ENCODE measurements at places on chromosomes 5 and 9.

DNA sequence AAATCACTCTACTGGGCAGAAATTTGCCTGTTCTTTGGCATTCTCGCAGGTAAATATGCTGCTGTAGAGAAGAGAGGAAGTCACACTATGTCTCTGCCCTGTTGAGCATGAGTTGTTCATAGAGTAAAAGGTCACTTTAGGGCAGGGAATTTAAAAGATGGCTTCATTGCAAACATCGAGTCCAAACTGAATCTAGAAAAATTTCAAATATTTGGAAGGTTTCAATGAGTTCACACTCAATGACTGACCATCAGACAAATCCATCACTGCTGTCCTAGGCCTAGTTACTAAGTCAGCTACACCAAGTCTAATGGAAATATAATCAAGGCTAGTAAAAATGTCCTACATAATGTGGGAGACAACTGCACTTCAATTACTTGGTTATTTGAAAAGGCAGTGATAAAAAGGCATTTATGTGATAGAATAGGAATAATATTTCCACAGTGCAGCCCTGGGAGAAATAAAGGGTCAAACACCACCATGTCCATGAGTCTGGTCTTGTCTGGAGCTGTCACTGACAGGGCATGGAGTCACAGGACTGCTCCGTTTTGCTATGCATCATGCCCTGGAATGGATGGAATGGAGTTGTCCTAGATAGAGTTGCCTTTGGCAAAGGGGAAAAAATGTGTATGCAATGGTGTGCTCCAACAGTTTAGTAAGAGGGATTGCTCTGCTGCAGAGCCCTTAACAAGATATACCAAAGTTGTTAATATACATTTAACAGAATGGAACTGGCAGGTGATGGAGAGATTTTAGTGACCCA is 218.5 kb upstream of the DAPK1 start:
- no peak for DNase-seq

GRCh38 chr9:70092190-70092589 is 48.5 kb downstream of the MAMDC2 start:
- DNase-seq: no peak

DNA sequence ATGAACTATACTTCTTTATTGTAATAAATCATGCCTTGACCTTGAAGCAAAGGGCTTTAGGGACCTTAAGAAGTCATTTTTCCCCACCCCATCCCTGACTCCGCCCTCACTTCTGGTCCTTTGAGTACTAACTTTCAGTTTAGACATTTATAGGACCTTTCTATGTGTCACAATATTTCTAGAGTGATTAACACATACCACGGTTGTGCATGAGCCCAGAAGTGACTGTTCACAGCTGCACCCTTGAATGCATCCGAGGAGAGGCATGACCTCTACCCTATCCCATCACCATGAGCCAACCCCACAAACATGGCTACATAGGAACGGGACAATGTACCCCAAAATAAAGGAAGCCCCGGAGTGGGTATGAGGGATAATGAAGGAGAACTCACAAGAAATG is 160.3 kb downstream of the HSD17B3 start:
- DNase-seq: no peak

DNA sequence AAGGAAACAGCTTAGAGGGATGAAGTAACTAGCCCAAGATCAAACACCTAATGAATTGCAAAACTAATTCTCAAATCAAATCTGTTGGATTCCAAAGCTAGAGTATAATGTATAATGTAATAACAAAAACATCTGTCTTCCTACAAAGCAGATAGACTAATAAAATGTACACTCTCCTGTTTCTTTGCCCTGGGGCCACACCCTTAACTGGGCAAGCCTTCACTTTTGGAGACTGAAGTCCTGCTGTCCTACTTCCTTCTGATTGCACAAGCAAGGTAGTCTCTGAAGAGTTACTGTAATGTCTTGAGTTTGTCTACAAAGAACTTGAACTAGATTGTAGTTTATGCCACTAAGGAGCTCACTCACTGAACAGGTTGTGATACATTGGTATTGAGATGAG is 2.5 kb downstream of the TTC1 start:
- DNase-seq: no peak

DNA sequence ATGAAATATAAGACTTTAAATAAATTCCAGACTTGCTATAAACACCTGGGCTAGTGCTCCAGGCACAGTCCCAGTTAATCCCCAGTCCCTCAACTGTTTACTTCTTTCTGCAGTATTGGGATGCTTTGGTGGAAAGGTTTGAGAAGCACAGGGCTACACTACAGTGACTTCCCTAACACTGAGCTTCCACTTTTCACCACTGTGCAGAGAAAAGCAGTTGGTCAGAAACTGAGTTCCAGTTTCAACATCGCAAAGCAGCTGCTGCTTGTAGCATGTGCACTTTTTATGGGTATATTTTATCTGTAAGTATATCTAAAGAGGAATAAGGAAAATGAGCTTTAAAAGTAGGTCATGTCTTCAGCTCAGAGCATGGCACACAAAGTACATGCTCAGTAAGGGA is 339.7 kb downstream of the NTRK2 start:
- DNase-seq: no peak

DNA sequence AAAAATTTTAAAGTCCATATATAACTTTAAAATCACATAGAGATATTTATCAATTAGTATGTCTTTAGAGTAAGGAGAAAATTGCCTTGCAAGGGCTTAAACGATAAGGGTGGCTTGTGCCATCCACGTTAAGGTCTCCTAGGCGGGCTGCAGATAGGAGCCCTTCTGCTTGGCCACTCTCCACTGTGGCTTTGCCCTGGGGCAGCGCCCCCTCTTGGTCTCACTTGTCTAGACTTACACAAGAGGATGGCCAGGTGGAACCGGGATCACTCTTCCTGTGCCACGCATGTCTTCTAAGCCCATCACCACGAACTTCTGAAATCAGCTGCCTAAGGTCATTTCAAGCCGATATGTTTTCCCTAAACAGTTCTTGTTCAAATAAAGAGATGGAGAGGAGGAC is 2.9 kb downstream of the FPGS start:
- DNase-seq: no peak

GRCh38 chr9:128992995-128993394 is 35.1 kb downstream of the SH3GLB2 start:
- DNase-seq: peak; percentile 22

DNA sequence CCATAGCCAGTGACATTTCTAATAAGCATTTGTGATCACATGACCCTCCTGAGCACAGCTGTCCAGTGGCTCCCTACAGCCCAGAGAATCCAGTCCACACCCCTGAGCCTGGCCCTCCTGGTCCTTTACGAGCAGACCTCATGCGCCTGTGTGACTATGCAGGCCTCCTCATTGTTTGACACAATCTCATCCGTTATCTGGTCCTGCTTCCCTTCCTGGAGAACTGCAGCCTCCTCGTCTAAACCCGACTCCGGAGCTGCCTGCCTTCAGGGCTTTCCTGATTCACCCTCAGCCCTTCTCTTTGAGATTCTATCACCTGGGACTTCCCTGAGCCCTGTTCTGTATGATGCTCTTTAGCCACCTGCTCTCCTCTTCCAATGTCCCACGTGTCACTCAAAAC is 79.7 kb downstream of the GPR21 start:
- DNase-seq: no peak

- DNase-seq: peak; percentile 17
These were observed 43.3 kb upstream of the ALDH1A1 start for GRCh38 chr9:72996114-72996513.

DNA sequence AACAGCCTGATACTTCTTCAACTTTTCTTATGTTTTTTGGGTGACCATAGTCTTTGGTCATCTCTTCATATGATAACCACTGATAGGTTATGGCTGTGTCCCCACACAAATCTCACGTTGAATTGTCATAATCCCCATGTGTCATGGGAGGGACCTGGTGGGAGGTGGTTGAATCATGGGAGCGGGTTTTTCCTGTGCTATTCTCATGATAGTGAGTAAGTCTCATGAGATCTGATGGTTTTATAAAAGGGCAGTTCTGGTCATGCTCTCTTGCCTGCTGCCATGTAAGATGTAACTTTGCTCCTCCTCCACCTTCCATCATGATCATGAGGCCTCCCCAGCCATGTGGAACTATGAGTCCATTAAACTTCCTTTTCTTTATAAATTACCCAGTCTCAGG is 8.7 kb downstream of the RHOBTB3 start:
- DNase-seq: no peak

DNA sequence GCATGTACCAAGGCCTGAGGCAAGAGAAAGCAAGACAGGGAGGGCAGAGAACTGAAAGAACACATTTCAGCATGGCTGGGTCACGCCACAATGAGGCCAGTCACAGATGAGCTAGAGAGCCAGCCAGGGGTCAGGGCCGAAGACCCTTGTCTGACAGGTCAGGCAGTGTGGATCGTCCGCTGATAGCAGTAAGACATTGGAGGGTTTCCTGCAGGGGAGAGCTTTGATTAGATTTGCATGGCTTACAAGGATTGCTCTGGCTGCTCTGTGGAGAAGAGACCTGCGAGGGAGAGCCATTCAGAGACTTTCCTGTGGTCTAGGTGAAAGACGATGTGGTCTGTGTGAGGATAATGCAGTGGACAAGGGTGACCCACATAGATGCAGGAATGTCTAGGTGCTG is 93.1 kb downstream of the RALGPS1 start:
- no peak for DNase-seq

DNA sequence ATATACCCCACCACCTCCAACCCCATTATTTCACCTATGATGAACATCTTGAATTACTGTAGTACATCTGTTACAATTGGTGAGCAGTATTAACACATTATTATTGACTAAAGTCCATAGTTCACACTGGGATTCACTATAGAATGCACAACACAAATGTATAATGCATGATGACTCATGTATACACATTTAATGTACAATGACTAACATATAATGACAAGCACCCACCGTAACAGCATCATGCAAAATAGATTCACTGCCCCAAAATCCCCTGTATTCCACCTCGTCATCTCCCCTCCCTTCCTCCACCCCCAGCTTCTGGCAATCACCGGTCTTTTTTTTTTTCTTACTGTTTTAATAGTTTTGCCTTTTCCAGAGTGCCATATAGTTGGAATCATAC is 47.1 kb upstream of the NEK6 start:
- DNase-seq: no peak

DNA sequence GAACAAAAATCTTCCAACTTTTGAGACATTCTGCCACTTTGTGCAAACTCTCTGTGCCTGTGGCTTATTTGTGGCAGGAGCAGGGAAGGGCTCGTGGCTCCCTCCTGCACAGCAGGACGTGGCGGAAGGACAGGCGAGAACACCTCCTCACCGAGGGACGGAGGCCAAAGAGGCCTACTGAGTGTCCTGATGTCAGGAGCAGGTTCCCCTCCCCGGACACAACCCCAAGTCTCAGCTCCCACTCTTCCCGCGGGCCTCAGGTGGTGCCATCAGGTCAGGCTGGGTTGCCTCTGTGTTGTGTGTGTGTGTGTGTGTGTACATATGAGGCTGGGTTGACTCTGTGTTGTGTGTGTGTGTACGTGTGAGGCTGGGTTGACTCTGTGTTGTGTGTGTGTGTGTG is 136.8 kb upstream of the LPCAT1 start:
- no peak for DNase-seq

DNA sequence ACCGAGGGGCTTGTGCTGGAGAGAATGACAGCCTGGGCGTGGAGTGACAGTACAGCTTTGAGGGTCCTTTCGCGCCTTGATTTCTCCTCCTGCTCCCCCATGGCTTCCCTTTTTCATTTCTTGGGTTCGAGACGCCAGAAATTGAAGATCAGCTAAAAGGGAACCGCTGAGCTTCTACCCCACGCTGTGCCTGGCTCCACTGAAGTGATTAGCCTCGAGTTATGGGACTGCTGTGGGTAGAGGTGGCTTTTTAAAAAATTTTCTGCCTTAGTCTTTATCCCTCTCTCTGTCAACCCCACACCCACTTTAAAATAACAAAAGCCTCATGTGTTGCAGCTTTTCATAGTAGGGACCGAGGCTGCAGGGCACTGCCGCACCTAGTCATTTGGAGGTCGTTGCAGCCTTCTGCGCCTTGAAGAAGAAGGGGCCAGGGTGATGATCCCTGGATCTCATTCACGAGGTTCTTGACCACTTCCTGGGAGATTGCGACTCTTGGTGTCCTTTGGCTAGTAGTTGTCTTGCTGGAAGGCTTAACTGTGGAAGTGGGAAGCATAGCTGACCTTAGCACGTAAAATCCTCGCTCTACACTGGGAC is 603 bp downstream of the PPIP5K2 start:
- peak; percentile 14 for DNase-seq

GRCh38 chr9:32334112-32334511 is 50.3 kb upstream of the ACO1 start:
- DNase-seq: no peak

GRCh38 chr5:174626369-174626920 is 97.9 kb upstream of the MSX2 start:
- DNase-seq: no peak

DNA sequence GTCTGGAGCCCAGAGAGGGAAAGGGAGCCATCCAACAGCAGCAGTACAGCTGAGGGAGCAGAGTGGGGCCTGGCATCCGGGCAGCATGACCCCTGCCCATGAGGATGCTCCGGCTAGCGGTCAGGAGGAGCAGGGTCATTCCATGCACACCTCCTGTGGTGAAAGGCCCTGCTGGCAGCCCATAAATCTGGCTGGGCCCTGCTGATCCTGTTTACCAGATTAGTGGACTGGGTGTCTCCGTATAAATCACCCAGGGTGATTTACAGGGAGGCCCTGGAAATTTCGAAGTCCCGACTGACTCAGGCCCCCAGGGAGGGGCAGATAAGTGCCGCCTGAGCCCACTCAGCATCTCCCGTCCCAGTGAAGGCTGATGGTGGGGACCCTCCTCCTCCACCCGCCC is 117.6 kb upstream of the HAND1 start:
- no peak for DNase-seq

GRCh38 chr9:85020791-85021190 is 351.3 kb downstream of the NTRK2 start:
- DNase-seq: no peak

GRCh38 chr9:93520523-93520922 is 55.9 kb upstream of the PHF2 start:
- no peak for DNase-seq

DNA sequence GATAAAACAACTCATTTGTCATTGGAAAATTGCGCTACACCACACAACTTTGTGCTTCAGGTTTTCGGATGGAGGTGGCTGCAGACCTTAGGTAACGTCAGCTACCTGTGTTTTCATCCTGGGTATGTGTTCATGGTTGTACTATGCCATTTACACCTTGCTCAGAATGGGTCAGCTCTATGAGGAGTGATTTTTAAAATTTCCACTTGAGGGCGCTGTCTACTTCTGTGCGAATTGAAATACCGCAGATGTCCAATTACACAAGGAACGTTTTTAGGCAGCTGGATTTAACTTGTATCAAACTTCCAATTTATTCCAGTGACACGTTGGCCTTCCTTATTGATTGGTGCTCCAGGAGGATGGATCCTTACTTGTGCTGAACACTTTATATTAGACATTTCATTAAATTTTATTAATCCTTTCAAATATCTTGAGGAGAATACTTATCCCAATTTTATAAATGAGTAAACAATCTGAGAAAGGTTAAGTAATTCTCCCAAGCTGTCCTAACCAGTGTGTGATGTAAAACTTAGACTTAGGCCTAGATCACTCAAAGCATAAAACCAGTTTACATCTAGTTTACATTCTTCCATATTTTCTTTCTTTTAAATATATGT is 23.4 kb downstream of the DMRTA1 start:
- DNase-seq: peak; percentile 48

Data from fibroblast of the aortic adventitia (primary cell).